Cerebellar cortex (tissue), 1 donor: ENCODE measurements at places on chromosomes 5 and 9.
A peak's percentile ranks its signal among the peaks of the same experiment; 100 is the strongest.

DNA sequence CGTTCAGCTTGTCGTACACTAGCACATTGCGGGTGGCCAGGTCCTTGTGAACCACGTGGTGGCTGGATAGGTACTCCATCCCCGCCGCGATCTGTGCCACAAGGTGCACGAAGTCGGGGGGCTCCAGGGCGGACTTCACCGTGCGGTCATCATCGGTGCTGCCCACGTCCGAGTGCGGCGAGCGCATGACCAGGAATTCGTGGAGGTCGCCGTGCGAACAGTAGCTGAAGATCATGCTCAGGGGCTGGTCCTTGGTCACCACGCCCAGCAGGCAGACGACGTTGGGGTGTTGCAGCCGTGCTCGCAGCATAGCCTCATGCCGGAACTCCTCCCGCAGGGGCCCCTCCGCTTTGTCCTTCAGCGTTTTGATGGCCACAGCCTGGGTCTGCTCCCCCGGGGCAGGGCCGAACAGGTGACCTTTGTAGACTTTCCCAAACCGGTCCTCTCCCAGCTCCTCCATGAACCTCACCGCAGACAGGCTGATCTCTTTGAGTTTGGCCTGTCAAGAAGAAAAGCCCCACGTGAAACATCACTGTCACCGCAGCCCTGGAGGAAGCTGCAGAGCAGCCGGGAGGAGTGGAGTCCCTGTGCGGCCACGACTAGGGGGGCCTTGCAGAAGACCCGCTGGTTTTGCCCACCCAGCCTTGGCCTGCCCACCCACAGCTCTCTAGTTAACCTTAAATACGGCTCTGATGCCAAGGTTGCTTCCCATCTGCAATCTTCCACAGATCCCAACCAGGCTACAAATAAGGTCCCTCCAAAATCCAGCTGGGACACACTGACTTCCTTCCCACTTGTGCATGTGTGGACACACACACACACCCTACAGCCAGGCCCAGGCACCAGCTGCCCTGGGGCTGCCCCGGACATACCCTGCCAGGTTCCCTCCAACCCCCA is 225.2 kb downstream of the ROR2 start:
- no peak for DNase-seq

- no peak for DNase-seq
Observed at GRCh38 chr5:39176759-39177630, 42.4 kb downstream of the FYB1 start.

- DNase-seq = no peak
Observed at GRCh38 chr5:37776826-37777225, 63.0 kb downstream of the GDNF start.

- no peak for DNase-seq
Observed at GRCh38 chr9:99353408-99353807, 131.3 kb downstream of the SEC61B start.

GRCh38 chr5:62386824-62387223 is 16.9 kb downstream of the DIMT1 start:
- DNase-seq = no peak

DNA sequence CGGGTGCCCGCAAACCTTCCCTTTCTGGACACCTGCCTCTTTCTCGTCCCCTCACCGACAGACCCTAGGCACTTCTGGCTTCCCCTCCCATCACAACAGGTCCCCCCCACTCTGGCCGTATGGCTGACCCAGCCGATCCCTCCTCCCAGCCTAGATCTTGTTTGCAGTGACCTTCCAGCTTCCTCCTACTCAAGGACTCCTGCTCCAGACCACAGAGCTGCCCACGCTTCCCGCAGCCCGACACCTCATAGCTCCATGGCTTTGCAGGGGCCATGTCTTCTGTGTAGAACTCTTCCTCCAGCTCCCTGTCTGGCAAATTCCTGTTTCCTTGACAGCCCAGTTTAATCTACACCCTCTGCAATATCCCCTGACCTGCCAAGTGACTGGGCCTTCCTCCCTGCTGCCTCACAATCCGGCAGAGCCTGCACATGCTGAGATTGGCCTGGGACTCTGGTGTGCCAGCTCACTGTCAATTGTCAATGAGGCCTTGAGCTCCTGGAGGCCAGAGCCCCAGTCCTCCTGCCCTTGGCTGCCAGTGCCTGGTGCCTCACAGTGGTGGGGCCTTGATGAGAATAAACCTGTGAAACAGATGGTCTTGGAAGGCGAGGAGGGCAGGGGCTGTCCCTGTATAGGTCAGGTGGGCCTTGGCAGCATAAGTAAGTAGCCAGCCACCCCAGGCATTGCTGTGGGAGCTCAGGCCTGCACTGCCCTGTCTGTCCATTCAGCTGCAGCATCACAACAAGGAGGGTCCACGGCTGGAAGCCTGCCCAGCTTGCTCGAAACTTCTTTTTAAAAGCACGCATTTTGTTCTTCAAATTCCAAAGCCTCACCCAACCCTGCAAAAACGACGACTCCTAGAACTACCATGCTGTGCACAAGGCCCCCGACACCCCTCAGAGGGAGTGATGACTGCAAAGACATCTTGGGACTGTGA is 50.5 kb downstream of the GADD45G start:
- DNase-seq = peak; percentile 71

GRCh38 chr5:180049185-180049548 is 22.4 kb downstream of the RNF130 start:
- no peak for DNase-seq

GRCh38 chr5:130337179-130337888 is 433.1 kb downstream of the CHSY3 start:
- DNase-seq = no peak

GRCh38 chr5:86909418-86910295 is 291.9 kb downstream of the COX7C start:
- no peak for DNase-seq

GRCh38 chr5:78605611-78606010 is 43.0 kb downstream of the LHFPL2 start:
- DNase-seq = no peak

GRCh38 chr9:135903358-135903656 is 4.0 kb downstream of the CAMSAP1 start:
- DNase-seq = peak; percentile 53

GRCh38 chr9:104899759-104900247 is 28.2 kb downstream of the ABCA1 start:
- DNase-seq = no peak

GRCh38 chr9:10523164-10523563 is 89.6 kb downstream of the PTPRD start:
- no peak for DNase-seq

DNA sequence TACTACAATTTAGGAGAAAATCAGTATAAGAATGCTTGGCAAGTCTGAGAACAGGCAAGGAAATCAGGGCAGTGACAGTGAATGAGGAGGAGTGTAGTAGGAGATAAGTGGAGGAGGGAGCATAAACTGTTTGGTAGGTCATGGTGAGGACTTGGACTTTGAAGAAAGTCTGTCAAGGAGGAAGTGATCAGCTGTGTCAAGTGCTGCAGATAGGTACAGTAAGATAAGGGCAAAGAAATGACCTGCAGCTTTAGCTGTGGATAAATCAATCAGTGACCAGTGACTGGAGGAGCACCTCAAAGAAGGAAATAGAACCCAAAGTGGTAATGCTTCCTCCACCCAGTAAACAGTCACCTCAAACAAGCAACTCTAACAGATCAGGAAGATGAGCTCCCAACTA is 106.3 kb downstream of the RAPGEF6 start:
- no peak for DNase-seq

DNA sequence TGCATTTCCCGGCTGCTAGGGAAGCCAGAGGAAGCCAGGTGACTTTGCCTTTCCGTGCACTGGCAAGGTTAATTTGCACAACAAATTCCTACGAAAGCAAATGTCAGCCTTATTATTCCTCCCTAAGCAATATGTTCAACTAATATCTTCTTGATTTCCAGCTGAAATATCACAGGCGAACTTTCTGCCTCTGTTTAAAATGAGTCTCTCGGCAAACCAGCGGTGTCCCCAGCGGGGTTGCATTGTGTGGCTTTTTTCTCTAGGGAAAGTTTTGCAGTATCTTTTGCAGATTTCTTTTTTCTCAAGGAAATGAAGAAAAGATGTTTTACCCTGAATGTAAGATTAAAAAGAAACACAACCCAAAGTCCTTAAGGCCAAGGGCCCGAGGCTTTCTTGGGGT is 1.9 kb downstream of the DBH start:
- no peak for DNase-seq

DNA sequence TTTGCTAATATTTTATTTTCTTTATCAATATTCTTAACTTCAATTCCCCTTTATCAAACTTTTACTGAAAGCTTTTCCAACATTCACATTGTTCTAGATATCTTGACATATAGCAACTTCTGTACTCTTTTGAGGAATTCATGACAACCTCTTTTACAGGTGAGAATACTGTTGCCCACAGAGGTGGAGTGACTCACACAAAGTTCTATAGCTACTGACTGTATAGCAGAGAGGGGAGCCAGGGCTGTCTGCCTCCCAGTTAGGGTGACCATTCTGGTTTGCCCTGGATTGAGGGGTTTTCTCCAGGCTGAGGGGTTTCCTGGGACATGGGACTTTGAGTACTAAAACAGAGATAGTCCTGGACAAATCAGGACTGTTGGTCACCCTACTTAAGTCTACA is 16.2 kb downstream of the SEC61B start:
- no peak for DNase-seq

- no peak for DNase-seq
Observed at GRCh38 chr5:86797677-86798076, 179.9 kb downstream of the COX7C start.
